ENCODE measurements at places on chromosomes 4 and X.

GRCh38 chrX:153408871-153409351 lies 2.4 kb upstream of the ZFP92 start:
- DNase-seq, result no peak

- DNase-seq, result peak; percentile 43
These were observed 70.0 kb upstream of the FAM241A start for GRCh38 chr4:112075129-112075753.

DNA sequence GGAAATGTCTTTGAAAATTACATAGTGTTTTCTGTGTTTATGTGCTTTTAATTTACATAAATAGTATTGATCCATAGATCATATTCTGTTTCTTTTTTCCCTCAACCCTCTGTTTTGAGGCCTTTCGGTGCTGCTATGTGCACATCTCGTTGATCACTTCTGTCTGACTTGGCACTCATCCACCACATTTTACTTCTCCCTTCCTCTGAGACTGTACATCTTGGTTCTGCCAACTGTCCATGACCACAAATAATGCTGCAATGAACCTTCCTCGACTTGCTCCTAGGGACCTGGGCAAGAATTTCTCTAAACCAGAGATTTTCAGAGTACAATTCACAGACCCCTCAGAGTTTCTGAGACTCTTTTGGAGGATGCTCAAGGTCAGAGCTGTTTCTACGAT lies 74.4 kb downstream of the RTL5 start:
- no peak for DNase-seq

- DNase-seq, result no peak
These were observed 81.7 kb upstream of the GIMD1 start for GRCh38 chr4:106450249-106450648.

DNA sequence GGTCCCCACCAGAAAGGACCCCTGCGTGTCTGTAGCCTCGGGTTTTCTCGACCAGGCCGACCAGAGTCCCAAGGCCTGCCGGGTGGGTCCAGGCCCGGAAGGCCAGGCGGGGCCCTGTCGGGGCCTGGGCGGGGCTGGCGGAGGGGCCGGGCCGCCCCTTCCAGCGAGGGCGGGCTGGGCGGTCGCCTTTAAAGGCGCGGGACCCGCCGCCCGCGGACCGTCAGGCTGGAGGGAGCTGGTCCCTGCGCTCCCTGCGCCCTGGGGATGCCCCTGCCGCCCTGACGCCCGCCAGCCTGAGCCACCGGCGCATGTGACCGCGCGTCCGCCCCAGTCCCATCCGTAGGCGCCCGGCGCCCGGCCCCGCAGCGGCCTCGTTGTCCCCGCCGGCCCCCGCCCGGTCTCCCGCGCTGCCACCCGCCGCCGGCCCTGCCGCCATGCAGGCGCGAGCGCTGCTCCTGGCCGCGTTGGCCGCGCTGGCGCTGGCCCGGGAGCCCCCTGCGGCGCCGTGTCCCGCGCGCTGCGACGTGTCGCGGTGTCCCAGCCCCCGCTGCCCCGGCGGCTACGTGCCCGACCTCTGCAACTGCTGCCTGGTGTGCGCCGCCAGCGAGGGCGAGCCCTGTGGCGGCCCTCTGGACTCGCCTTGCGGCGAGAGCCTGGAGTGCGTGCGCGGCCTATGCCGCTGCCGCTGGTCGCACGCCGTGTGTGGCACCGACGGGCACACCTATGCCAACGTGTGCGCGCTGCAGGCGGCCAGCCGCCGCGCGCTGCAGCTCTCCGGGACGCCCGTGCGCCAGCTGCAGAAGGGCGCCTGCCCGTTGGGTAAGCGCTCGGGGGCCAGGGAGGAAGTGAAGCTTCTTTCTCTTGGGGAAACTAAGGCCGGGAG lies at the start of gene HTRA3:
Gene HTRA3 (plus strand): TSS at position 220 of the 883 bp plus-strand sequence. CDS start 215 bp downstream, at position 435.
- DNase-seq, result peak; percentile 32

- DNase-seq, result no peak
These were observed 132.2 kb downstream of the BMPR1B start for GRCh38 chr4:94889946-94890345.

DNA sequence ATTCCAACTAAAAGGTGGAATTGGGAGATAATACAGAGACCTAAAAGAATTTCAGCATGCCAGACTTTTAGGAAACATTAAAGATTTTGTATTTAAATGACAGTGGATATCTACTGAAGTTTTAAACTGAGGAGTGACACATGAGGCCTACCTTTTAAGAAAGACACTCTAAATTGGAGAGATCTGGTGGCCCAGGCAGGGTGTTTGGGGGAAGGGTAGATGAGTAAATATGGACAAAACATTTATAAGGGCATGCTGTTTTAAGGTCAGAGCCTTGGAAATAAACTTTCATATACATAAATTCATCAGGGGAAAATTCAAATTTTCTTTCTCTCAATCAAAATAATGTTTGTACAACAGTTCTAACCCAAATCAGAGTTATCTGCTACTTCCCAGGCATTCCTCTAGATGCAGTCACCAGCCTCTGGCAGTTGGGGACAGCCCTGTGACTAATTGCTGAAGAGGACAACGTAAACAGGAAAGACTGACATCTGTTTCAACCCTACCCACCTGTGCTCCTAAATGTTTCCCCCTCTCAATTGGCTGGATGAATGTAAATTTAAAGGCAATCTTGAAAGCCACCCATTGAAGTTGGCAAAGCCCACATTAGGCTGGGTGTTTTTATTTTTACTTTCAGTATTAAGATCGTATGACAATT lies 1646.9 kb upstream of the ADGRL3 start:
- DNase-seq, result no peak

GRCh38 chr4:40157436-40157835 lies 39.4 kb upstream of the RHOH start:
- no peak for DNase-seq

DNA sequence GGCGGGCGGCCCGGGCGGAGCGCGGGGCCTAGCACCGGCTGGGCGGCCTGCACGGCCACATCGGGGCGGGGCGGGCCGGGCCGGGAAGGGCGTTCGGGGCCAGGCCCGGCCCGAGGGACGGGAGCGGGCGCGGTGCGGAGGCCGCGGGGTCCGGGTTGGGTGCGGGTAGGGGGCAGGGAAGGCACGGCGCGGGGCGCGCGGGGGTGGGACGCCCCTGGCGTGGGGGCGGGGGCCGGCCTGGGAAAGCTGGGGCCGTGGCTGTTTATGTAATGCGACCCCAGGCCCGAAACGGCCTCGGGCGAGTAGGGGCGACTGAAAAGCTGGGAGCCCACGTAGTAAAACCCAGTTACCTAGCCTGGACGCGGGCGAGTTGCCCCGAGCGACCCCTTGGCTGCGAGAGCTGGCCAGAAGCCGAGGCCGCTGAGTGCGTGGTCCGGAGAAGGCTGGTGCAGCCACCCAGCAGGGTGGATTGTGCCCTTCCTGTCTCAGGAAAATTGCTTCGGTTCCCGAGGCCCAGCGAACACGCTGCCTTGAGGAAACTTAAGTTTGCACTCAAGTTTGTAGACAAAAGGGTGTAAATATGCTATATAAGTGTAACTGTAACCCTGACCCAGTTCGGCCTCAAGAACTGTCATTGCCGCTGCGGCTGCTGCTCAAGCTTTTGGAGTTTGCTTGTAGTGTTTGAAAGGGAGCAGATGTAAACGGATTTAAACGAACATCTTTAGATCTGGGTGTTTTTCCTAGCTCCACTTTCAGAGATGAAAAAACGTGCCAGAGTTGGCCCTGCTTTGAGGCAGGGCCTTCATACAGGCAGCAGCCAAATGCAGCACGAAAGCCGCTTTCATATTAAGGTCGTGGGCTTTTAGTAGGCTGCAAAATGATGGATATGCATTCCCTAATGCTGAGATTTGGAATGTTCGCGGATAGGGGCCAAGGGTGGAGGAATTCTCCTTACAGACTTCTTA lies 674 bp downstream of the SEC24B start:
- peak; percentile 44 for DNase-seq

DNA sequence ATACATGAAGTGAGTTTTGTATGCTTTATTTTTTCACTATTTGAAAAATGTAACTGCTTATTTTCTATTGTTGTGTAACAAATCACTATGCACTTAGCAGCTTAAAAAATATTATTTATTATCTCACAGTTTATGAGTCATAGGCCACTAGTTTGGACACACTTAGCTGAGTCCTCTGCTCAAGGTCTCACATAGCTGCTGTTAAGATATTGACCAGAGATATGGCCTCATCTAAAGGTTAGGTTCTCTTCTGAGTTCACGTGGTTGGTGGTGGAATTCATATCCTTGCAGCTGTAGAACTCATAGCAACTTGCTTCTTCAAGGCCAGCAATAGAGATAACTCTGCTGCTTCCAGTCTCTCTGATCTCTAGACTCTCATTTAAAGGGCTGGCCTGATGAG lies 534.4 kb downstream of the SPRY1 start:
- DNase-seq, result no peak

DNA sequence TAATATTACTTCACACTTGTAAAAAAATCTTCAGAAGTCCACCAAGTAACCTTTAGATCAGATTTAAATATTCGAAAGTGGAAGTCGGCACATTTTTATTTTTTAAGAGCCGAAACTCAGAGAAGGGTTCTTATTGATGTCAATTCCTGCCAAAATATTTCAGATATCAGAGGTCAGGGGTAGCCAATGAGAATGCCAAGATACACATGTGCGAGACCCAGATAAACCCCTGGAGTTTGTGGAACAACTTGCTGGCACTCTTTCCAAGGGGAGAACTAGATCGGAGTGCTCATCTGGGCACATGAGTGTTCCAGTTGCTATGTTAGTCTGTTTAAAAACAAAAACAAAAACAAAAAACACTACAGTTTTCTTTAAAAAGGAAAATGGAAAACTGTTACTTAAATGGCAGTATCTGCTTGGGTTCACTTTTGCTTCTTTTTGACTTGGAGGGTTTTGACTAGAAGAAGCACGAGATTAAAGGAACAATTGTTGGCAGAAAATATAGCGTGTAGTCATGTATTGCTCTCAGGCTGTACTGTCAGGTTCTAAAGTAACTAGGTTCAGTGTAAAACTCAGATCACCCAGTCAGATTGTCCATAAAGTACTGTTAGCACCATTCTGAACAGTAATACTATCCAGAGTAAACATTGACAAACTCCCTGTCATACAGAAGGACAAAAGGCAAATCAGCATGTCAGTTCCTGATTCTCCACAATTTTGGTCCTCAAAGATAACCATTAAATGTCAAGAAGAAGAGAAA lies 188.0 kb upstream of the PACRGL start:
- no peak for DNase-seq

DNA sequence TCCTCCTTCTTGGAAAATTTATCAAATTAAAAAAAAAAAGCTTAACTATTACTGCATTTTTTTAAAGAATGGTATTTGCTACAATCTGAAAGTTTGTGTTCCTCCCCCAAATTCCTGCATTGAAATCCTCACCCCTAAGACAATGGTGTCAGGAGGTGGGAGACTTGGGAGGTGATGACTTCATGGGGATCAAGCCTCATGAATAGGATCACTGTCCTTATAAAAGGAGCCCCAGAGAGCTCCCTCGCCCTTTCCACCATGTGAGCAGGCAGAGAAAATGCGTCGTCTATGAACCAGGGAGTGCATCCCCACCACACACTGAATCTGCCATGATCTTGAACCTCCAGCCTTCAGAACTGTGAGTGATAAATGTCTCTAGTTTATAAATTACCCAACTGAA lies 38.0 kb downstream of the DHRSX start:
- DNase-seq, result no peak

DNA sequence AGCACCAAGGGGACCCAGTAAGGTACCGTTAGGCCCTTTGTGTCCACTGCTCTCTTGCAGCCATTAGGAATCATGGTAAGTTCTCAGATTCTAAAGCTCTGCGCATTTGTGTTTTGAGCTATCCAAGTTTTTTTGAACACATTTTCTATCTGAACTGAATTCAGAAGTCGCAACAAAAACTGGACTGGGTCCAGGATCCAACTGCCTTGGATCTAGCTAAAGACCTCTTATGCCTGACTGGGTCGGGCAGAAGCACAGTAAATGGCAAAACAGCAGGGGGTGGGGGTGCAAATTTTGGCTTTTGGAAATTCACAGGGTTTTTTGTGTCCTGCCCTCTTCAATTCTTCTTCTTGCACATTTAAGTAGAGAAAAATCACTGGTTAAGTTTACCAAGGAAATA lies 30.0 kb downstream of the RCHY1 start:
- no peak for DNase-seq

- DNase-seq, result no peak
These were observed 55.3 kb downstream of the GPR143 start for GRCh38 chrX:9710332-9710731.

- DNase-seq, result no peak
These were observed 161.1 kb downstream of the FBXW7 start for GRCh38 chr4:152374606-152375285.

DNA sequence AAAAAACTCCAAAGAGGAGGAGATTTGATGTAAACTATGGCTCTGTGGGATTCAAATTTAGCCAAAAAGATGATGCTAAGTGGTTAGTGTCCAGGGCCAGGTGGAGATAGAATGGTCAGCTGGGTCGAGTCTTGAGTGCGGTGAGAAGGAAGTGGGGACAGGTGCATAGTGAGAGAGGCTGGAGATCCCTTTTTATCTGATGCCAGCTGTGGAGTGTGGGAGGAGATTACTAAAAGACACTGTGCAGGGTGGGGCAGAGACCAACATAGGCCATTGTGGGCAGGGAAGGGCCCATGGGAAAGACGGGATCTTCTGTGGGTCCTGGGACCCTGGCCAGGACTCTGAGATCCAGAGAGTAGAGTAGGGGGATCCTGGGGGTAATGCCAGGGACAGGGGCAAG lies 34.6 kb upstream of the LEF1 start:
- no peak for DNase-seq

DNA sequence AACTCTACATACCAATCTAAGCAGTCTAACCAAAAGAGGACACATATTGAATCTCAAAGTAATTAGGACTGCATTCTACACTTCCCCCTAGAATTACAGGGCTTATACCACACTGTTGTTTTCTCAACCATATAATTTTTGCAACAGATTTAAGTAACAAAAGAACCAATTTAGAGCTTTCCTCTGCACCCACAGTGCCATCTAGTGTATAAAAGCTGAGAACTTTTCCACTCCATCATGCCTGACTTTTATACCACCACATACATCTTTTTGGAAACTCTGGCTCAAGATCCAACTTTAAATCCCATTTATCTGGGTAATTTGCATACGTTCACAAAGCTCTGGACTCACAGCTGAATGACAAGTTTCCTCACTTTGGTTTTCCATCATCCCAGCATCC lies 99.5 kb downstream of the EFHC2 start:
- DNase-seq, result no peak

GRCh38 chr4:185183622-185184281 lies 20.0 kb downstream of the CFAP97 start:
- DNase-seq, result peak; percentile 73

GRCh38 chr4:173736840-173737239 lies 206.8 kb upstream of the HAND2 start:
- no peak for DNase-seq

- DNase-seq, result no peak
These were observed 2275.1 kb downstream of the PCDH7 start for GRCh38 chr4:32994981-32995881.

- DNase-seq, result no peak
These were observed 16.0 kb upstream of the NLGN4X start for GRCh38 chrX:6244666-6245065.

Data from endothelial cell (in vitro differentiated cells).